ENCODE measurements at places on chromosomes 6 and 20.

DNA sequence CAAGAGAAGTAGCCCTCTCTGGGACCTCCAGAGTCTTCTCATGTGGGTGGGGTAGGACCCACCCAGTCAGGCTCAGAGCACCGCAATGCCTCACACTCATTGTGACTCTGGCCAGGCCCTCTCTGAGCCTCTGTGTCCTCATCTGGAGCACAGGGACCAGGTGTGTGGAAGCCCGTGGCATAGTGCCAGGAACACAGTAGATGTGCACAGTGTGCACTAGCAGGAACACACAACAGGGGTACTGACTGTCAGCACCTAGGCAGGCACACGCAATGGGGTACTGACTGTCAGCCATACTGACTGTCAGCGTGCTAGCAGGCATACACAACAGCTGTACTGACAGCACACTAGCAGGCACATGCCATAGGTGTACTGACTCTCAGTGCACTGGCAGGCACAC is 2.0 kb upstream of the STMN3 start:
- H3K27ac ChIP-seq = peak overlapping the region; percentile 15
- H3K27me3 ChIP-seq = no peaks in the 10 kb centered on the region
- H3K4me3 ChIP-seq = peak overlapping the region; percentile 64
- DNase-seq = no peak

- no peak for DNase-seq
- H3K36me3 ChIP-seq = no peaks in the 10 kb centered on the region
- H3K4me3 ChIP-seq = no peak overlapping the region
Measured at GRCh38 chr6:26215585-26216358, 128.5 kb downstream of the HFE start.

- H3K27ac ChIP-seq = no peak overlapping the region
- peaks cover 2% of the 10 kb centered on the region for H3K4me1 ChIP-seq
- DNase-seq = no peak
- no peak overlapping the region for H3K4me3 ChIP-seq
Measured at GRCh38 chr20:57587989-57588377, 27.1 kb downstream of the PCK1 start.

- no peak overlapping the region for H3K27ac ChIP-seq
- no peaks in the 10 kb centered on the region for H3K36me3 ChIP-seq
- no peak overlapping the region for H3K4me3 ChIP-seq
- no peak for DNase-seq
Measured at GRCh38 chr6:19042420-19042819, 655.3 kb downstream of the RNF144B start.

GRCh38 chr6:36840432-36841403 is 1.5 kb upstream of the CPNE5 start:
- H3K4me1 ChIP-seq = peaks cover 15% of the 10 kb centered on the region
- H3K36me3 ChIP-seq = no peaks in the 10 kb centered on the region
- H3K27me3 ChIP-seq = peaks cover 26% of the 10 kb centered on the region
- DNase-seq = peak; percentile 9
- no peak overlapping the region for H3K27ac ChIP-seq
- H3K4me3 ChIP-seq = peak overlapping the region; percentile 75

DNA sequence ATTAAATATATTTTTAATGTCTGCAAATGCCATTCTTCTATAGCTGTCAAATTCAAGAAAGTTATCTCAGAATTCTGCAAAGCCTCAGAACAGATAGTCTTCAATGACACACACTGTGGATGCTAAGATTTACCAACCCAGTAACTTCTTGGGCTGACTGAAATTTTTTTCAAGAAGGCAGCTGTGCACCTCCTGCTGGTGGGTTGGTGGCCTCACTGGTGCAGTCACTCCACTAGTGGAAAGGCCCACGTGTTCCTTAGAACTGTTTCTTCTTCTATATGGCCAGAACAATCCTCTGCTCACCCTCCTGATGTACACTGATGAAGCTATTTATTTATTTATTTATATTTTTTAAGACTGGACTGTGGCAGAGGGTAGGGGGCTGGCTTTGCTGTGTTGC is 28.1 kb upstream of the MTCL3 start:
- H3K27me3 ChIP-seq = peaks cover 7% of the 10 kb centered on the region
- H3K4me3 ChIP-seq = no peak overlapping the region
- no peak overlapping the region for H3K27ac ChIP-seq

- no peak for DNase-seq
- H3K36me3 ChIP-seq = no peaks in the 10 kb centered on the region
- no peak overlapping the region for H3K27ac ChIP-seq
- no peak overlapping the region for H3K4me3 ChIP-seq
- H3K27me3 ChIP-seq = no peaks in the 10 kb centered on the region
Measured at GRCh38 chr6:120056085-120056484, 706.5 kb upstream of the MAN1A1 start.

DNA sequence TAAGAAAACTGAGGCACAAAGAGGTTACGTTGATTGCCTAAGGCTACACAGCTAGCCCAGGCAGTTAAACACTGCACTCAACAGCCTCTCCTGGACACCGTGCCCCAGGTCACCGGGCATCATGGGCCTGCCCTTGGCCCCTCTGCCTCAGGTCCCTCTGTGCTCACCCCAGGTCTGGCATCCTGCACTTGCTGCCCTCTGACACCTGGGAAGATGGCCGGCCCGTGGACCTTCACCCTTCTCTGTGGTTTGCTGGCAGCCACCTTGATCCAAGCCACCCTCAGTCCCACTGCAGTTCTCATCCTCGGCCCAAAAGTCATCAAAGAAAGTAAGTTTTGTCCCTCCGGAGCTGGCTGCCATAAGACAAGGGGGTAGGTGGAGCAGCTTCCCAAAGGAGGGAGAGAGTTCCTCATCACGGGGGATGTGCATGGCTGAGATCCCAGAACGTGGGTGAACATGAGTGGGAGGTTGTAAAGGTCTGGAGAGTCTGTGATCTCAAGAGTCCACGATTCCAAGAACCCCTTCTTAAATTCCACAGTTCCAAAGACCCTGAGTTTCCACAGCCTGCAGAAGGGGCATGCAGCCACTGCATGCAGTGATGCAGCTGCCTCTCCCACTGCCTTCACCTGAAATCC is 3.0 kb downstream of the BPIFB1 start:
- H3K36me3 ChIP-seq = no peaks in the 10 kb centered on the region
- no peaks in the 10 kb centered on the region for H3K4me1 ChIP-seq
- no peak for DNase-seq
- H3K27ac ChIP-seq = no peak overlapping the region
- no peak overlapping the region for H3K4me3 ChIP-seq
- peaks cover 18% of the 10 kb centered on the region for H3K27me3 ChIP-seq

- H3K27me3 ChIP-seq = peaks cover 13% of the 10 kb centered on the region
- H3K27ac ChIP-seq = no peak overlapping the region
- no peaks in the 10 kb centered on the region for H3K36me3 ChIP-seq
- H3K4me1 ChIP-seq = peaks cover 4% of the 10 kb centered on the region
- no peak overlapping the region for H3K4me3 ChIP-seq
- DNase-seq = no peak
Measured at GRCh38 chr6:37570482-37571133, 70.9 kb upstream of the CCDC167 start.

DNA sequence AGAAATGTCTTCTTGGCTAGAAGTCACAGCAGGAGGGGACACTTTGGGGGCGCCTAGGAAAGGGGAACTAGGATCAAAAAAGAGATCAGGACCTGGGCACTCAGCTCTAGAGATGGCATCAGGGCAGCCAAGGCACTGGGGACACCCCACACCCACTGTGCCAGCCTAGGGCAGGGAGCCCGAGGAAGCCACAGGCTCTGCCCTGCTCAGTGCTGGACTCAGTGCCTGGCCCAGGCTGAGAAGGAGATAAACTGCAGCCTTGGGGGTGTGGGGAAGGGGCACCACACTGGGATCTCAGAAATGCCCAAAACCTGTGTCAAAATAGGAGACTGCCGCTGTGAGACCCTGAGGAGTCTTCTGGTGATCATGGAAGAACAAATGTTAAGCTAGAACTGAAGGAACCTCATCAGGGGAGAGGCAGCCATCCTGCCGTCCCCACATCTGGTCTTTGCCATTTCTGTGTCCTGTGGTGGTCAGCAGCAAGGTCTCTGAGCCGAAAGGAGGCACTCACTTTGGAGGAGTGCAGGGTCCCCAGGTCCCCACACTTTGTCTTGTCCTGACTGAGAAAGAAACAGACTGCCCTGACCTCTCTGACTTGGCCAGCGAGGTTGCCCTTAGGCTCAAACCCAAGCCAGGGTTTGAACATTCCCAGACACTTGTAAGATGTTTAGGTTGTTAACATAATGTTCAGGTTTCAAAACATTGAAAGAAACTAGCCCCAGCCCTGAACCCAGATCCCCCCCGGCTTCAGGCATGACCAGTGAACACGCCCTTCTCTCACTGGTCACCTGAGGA is 2.3 kb downstream of the ARFRP1 start:
- H3K36me3 ChIP-seq = no peaks in the 10 kb centered on the region
- no peaks in the 10 kb centered on the region for H3K27me3 ChIP-seq
- DNase-seq = no peak
- H3K4me1 ChIP-seq = peaks cover 34% of the 10 kb centered on the region
- peak overlapping the region; percentile 90 for H3K27ac ChIP-seq
- H3K4me3 ChIP-seq = peak overlapping the region; percentile 13

DNA sequence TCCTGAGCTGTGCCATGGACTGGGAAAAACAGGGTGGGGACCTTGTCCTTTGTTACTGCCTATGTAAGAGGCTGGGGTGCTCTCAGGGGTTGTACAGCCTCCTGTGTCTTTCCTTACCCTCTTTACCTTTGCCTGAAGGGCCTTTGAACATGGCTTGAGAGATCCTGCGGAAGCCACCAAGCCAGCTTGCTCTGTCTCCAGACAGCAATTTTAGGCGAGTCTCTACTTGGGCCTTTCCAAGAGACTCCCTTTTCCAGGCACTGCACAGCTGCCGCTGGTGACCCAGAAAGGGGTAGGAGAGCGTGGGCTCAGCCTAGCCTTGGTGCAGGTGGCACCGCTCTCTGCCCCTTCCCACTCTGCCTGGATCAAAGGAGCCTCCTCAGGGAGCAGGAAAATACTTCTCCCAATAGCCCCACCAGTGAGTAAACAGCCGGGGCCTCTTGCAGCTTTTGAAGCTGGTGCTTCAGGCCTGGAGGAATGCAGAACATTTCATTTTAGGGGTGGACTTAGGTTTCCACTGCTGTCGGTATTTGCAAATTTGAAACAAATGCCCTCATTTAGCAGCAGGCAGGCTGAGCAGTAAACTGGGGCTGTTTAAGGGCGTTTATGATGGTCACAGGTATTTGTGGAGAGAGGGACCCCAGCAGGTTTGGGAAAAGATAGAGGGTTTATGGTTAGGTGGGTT is 13.9 kb downstream of the PTK7 start:
- no peaks in the 10 kb centered on the region for H3K36me3 ChIP-seq
- no peak for DNase-seq
- H3K4me1 ChIP-seq = peaks cover 13% of the 10 kb centered on the region
- no peak overlapping the region for H3K4me3 ChIP-seq

GRCh38 chr6:43396408-43397149 is 27.1 kb upstream of the ZNF318 start:
- H3K4me3 ChIP-seq = no peak overlapping the region
- H3K4me1 ChIP-seq = peaks cover 34% of the 10 kb centered on the region
- DNase-seq = no peak
- no peak overlapping the region for H3K27ac ChIP-seq

GRCh38 chr6:10583509-10583901 is 62.4 kb downstream of the GCNT2 start:
- peaks cover 3% of the 10 kb centered on the region for H3K4me1 ChIP-seq
- peaks cover 2% of the 10 kb centered on the region for H3K36me3 ChIP-seq
- DNase-seq = no peak
- H3K27ac ChIP-seq = no peak overlapping the region

DNA sequence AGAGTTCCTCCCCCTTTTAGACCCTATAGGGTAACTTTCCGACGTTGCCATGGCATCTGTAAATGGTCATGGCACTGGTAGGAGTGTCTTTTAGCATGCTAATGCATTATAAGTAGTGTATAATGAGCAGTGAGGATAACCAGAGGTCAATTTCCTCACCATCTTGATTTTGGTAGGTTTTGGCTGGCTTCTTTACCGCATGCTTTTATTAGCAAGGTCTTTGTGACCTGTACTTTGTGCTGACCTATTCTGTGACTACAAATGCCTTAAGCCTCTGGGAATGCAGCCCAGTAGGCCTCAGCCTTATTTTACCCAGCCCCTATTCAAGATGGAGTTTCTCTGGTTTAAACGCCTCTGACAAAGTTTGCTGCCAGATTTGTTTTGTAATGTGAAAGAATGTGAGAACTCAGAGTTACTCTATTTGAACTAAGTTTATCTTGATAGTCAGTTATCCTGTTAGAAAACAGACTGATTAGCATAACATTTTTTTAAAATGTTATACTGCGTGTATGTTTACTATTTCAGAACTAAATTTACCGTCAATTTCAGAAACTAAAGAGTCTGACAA is 111.3 kb upstream of the PRSS16 start:
- no peaks in the 10 kb centered on the region for H3K36me3 ChIP-seq
- H3K4me1 ChIP-seq = peaks cover 34% of the 10 kb centered on the region
- H3K27ac ChIP-seq = no peak overlapping the region

- DNase-seq = no peak
- H3K4me3 ChIP-seq = peak overlapping the region; percentile 57
- no peaks in the 10 kb centered on the region for H3K36me3 ChIP-seq
- no peak overlapping the region for H3K27ac ChIP-seq
- H3K27me3 ChIP-seq = peaks cover 15% of the 10 kb centered on the region
- peaks cover 20% of the 10 kb centered on the region for H3K4me1 ChIP-seq
Measured at GRCh38 chr20:62707921-62708521, 615 bp upstream of the NTSR1 start.

- H3K27me3 ChIP-seq = no peaks in the 10 kb centered on the region
- peak overlapping the region; percentile 3 for H3K27ac ChIP-seq
- H3K4me3 ChIP-seq = peak overlapping the region; percentile 95
- DNase-seq = no peak
- peaks cover 52% of the 10 kb centered on the region for H3K4me1 ChIP-seq
Measured at GRCh38 chr20:33668466-33669155, 1.9 kb downstream of the ACTL10 start.

DNA sequence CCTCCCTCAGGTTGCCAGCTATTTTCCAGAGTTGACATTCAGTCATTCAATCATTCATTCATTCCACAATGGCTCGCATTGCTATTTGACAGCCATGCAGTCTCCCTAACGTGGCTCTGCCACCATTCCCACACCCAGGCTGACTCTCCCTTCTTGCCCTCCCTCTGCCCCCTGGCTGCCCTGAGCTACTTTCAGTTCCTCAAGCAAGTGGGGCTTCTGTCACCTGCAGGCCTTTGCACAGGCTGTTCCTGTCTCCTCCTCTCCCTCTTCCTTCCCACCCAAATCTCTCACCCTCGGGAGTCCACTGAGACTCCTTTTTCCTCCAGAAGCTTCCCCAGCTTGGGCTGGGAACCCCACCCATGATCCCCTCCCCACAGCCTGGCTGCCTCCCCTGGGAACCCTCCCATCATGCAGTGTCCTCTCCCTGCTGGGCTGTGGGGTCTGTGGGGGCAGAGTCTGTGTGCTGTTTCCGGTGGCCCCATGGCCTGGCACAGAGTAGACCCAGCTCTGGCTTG is 2.6 kb downstream of the PACSIN1 start:
- H3K27ac ChIP-seq = no peak overlapping the region
- H3K27me3 ChIP-seq = peaks cover 12% of the 10 kb centered on the region
- no peak for DNase-seq
- peaks cover 23% of the 10 kb centered on the region for H3K4me1 ChIP-seq
- H3K36me3 ChIP-seq = no peaks in the 10 kb centered on the region

- no peak overlapping the region for H3K27ac ChIP-seq
- DNase-seq = no peak
- H3K36me3 ChIP-seq = no peaks in the 10 kb centered on the region
- no peaks in the 10 kb centered on the region for H3K4me1 ChIP-seq
- peaks cover 1% of the 10 kb centered on the region for H3K27me3 ChIP-seq
Measured at GRCh38 chr6:156543431-156543830, 233.7 kb upstream of the ARID1B start.

GRCh38 chr6:129451187-129451586 is 258.8 kb downstream of the ARHGAP18 start:
- no peak for DNase-seq
- no peaks in the 10 kb centered on the region for H3K36me3 ChIP-seq
- peaks cover 5% of the 10 kb centered on the region for H3K4me1 ChIP-seq

Data from naive thymus-derived CD8-positive, alpha-beta T cell (primary cell).